ENCODE measurements at places on chromosomes 6 and 20.

DNA sequence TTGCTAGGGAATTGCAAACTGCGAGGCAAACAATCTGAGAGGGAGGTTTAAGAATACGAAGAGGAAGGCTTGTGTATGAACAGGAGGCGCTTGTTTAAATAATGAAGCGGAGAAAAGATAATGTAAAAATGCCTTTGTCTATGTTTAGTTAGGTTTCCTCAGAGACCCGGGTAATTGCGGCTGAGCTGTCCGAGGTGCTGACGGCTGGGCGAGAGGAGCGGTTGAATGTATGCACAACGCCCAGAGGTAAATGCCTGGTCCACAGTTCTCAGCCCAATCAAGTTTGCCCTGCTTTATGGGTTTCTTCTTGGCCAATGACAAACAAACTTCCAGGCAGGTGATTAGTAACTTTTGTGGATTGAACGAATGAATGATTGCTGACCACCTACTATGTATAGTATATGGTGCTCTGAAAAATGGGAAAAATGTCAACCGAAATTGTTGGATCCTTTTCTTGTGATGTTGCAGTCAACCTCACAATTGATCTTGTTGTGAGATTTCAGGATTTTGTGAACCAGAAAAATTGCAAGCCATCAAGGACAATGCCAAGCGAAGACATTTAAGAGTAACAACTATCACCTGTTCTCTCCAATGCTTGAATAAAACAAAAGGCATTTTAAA is 38.3 kb upstream of the SLC32A1 start:
- peak; percentile 79 for DNase-seq

DNA sequence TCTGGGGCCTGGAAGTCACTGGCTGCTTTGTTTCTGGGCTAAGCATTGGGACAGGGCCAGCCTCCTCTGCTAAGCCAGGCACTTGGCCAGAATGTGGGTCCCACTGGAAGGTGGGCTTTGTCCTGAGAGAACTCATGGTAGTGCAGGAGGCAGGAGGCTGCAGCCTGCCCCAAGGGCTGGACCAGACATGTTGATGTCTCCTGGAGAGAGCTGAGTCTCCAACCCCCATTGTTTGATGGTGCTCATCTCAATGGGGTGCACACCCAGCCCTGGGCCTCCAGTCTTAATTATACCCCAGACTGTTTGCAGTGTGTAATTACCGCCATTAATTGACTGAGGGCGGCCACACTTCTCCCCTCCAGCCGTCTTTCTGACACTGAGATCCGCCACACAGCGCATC is 220.5 kb upstream of the PMEPA1 start:
- DNase-seq, result no peak

DNA sequence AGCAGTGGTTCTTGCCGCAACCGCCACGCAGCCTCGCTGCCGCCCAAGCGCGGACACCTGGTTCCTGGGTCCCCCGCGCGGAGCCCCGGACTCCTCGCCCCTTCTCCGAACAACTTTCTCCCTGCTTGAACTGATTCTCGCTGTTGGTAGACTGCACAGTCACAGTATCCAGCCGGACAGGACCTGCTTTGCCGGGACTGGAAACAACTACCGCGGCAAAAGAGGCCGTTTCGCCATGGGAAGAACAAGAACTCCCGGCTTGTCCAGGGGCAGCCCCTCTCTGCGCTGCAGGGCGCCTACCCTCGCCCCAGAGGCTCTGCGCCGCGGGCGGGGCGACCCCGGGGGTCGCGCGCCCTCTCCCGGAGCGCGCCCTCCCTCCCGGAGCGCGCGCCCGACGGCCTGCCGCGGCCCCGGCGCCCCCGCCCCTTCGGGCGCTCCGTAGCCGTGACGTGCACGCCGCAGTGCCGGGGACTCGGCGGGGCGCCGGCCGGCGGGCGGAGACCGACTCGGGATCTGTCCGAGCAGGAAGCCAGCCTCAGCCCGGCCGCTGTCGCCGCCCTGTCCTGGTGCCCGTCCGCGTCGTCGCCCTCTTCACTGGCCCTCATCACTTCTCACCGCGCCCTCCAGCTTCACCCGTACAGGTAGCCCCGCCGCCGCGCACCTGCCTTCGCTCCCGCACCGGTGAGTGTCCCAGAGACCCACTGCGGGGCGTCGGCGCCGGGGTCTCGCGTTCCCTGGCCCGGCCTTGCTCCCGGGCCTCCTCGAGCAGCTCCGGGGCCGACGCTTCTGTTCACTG is at the start of gene MYO6:
TSS of gene MYO6 (plus strand) at position 497 of the 796 bp plus-strand sequence. CDS start 68,309 bp downstream, outside the sequence.
- DNase-seq, result peak; percentile 82

- DNase-seq, result no peak
Observed at GRCh38 chr6:85458782-85459181, 8.9 kb downstream of the NT5E start.

DNA sequence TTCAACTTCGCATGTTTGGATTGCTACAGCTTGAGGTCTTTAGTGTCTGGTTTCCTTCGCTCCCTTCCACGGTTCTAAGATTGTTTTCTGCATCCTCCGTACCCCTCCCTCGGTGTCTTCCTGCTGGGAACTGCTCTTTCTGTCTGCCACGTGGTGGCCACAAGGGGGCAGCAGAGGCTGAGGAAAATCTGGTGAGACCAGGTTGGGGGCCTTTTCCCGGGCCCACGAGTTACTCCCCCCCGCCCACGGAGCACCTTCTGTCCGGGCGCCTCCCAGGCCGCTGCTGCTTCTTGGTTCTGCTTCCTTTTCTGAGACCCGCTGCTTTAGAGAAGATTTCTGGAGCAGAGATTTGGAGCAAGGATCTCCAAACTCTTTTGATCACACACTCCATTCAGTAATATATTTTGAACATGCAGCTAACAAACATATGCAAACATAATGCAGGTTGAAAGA is 21.1 kb upstream of the NOTCH4 start:
- peak; percentile 90 for DNase-seq

Data from right hindlimb (tissue), 1 donor.